ENCODE measurements at places on chromosomes 2 and 18.

DNA sequence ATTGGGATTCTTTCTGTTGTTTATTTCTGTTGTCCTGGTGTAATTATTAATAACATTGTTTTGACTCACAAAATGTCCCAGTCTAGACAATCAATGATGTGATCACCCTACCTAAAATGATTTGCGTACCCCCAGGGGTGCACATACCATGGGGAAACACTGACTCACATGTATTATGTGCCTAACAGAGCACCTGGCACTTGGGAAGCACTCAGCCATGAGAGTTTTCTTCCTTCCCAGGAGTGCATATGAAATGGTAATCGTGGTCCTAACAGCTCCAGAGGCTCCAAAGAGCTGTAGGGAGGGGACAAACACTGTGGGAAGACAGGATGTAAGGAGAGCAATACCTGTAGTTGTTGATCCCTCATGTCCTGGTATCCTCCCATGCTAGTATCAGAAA is 187.8 kb upstream of the ERBB4 start:
- DNase-seq: no peak

DNA sequence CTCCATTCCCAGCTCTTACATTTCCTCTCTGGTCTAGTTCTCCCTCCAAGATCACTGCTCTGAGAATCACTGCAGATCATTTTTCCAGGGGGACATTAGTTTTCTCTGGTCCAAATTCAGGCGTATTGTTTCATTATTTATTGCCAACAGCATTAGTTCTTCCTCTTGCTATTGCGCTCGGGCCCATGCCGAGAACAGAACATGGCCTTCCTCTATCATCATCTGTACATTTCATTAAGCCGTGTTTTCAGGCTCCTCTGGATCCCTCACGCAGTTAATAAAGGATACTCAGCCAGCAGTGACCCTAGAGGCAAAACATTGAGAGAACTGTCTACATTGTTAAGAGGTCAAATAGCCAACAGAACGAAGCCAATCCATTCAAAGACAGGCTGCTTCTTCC is 63.9 kb downstream of the CCBE1 start:
- DNase-seq: no peak

GRCh38 chr2:60567919-60568768 is 14.7 kb upstream of the BCL11A start:
- DNase-seq: no peak

- DNase-seq: no peak
Observed at GRCh38 chr2:86522711-86523110, 40.5 kb downstream of the CHMP3 start.

- no peak for DNase-seq
Observed at GRCh38 chr2:21035974-21036707, 7.7 kb downstream of the APOB start.

DNA sequence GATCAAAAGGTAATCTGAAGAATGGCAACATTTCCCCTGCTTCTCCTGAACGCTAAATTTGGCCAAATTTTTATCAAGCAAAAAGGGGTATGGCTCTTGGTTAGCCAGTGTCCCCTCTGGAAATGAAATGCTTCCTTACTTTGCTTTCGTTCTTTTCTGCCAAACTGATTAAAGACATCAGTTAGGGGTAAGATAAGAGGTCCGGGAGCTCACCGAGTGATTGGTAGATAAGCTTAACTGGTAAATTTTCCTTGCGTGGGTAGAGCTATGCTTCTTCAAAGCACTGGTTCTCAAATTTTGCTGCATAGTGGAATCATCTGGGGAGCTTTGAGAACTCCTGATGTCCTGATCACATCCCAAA is 62.7 kb upstream of the MAPRE2 start:
- DNase-seq: no peak

- no peak for DNase-seq
Observed at GRCh38 chr2:43185146-43185545, 41.3 kb downstream of the ZFP36L2 start.

GRCh38 chr2:151976945-151977353 is 121.9 kb downstream of the CACNB4 start:
- DNase-seq: no peak
